ENCODE measurements at places on chromosomes 7 and 10.

- DNase-seq = no peak
Measured at GRCh38 chr10:110444004-110444337, 53.7 kb upstream of the DUSP5 start.

GRCh38 chr10:131058799-131059198 lies 252.7 kb downstream of the TCERG1L start:
- no peak for DNase-seq

- no peak for DNase-seq
Measured at GRCh38 chr10:71772832-71773220, 494 bp downstream of the VSIR start.

GRCh38 chr10:13973742-13974141 lies 357.0 kb downstream of the FRMD4A start:
- DNase-seq = no peak

- no peak for DNase-seq
Measured at GRCh38 chr10:11625019-11625735, 13.7 kb upstream of the USP6NL start.

DNA sequence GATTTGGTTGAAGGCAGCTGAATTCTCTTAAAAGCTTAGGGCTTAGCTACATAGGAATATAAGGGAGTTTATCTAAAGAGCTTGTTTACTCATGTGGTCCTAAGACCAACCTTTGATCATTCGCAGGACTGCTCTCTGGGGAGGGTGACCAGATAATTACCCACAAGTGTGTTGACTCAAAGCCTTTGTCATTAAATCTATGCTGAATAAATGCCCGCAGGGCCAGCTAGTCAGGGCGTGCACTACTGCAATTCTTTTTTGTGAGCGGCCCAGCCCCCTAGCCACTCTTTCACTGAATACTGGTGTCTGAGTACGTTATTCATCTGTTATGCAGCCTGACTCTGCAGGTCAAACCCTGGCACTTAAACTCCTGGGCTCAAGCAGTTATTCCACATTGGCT lies 69.6 kb downstream of the AKAP9 start:
- DNase-seq = no peak

GRCh38 chr7:124918662-124919061 lies 11.0 kb downstream of the POT1 start:
- DNase-seq = no peak

DNA sequence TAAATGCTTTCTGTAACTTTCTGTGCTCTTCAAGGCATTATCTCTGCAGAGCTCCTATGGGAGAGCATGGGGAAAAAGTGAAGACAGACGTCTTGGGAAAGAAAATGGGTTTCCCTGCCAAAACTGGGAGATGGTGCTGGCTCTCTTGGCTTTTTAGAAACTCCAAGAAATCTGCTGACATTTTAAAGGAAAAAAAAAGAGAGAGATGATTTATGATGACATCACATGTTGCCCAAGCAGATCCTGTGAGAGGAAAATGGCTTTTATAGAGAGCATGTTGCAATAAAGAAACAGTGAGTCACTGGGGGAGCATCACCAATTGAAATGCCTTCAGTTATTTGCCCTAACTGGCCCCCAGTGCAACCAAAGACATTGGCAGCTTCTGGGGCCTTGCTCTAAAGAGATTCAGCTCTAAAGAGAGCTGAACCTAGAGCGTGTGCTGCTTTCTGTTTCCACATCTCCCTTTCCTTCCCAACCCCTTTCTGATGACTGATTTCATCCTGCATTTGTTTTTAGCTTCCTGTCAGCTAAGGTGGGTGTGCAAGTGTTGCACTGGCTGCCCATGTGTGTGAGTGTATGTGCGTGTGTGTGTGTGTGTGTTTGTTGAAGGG lies 37.7 kb downstream of the LRMDA start:
- DNase-seq = no peak

- DNase-seq = no peak
Measured at GRCh38 chr7:86448856-86449255, 194.9 kb upstream of the GRM3 start.

- no peak for DNase-seq
Measured at GRCh38 chr10:50373821-50374501, 122.6 kb upstream of the ASAH2 start.

GRCh38 chr10:49663596-49663995 lies 15.9 kb upstream of the C10orf53 start:
- DNase-seq = no peak

GRCh38 chr10:94307046-94307615 lies 55.6 kb downstream of the NOC3L start:
- no peak for DNase-seq

GRCh38 chr7:121180436-121181063 lies 148.2 kb upstream of the WNT16 start:
- no peak for DNase-seq

- no peak for DNase-seq
Measured at GRCh38 chr10:61486251-61486650, 33.1 kb upstream of the TMEM26 start.

DNA sequence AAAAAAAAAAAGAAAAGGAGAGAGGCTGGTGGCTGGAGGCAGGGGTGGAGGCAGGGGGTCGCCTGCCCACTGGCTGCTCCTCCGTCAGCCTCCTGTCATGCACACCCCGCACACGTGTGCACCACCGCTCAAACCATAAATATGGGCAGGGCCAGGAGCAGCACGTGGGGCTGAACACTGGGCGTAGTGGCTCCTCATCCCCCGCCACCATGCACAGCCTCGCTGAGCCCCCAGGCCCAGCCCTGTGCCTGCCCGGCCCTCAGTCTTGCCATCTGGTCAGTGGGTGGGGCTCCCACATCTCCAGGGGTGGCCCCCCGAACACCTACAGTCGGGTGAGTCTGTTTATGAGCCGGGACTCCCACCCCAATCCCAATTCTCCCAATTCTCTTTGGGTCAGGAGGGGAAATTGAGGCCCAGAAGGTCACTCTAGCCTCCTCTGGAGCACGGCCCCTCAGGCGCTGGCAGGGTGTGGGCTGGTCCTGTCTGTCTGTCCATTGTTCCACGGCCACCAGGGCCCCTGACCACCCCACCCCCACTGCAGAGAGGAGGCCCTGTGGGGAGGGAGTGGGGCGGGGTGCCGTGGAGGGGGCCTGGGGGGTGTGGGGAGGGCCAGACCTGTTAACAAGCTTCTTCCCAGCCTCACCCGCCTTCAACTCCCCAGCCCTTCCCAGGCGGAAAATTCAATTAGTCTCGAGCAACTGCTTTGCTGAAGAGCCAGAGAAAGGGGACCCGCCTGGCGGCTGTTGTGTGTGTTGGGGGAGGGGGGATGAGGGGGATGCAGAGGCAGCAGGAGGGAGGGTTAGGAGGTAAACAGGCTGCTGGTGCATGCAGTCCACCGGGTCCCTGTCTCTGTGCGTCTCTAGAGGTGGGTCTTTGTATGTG lies 19.5 kb upstream of the GRIFIN start:
- DNase-seq = no peak

DNA sequence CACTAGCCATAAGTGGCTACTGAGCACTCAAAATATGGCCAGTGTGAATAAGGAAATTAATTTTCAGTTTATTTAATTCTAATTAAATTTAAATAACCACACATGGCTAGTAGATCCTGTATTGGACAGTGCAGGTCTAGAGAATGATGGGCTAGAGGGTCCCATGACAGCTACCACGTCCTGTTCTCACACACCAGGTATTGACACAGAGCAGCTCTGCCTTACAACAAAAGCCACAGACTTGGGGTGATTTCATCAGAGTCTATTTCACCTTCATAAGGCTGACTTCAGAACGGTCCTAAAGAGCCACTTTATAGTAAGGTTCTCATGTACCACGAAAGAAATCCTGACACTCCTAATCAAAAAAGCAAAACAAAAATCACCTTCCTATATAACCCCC lies 111.3 kb downstream of the UBE2H start:
- DNase-seq = no peak

- DNase-seq = no peak
Measured at GRCh38 chr10:98848361-98848760, 387.3 kb downstream of the HPSE2 start.

DNA sequence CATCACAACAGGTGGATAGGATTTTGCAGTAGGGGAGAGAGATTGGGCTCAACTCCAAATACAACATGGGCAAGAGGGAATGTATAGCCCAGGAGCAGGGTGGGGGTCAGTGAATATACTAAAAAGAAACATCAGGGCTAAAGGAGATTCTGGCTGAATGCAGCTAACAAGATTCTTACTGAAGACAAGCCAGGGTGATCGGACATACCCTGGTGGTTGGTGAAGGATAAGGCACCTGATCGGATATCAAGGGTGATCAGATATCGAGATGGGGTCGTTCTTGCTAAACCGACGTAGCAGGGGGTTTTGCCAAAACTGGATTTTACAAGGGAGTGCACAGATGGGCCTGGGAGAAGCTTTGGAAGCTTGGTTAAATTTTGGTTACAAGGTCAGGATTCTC lies 34.4 kb downstream of the WIPF3 start:
- no peak for DNase-seq

GRCh38 chr10:78805176-78805575 lies 263.6 kb upstream of the ZMIZ1 start:
- no peak for DNase-seq

DNA sequence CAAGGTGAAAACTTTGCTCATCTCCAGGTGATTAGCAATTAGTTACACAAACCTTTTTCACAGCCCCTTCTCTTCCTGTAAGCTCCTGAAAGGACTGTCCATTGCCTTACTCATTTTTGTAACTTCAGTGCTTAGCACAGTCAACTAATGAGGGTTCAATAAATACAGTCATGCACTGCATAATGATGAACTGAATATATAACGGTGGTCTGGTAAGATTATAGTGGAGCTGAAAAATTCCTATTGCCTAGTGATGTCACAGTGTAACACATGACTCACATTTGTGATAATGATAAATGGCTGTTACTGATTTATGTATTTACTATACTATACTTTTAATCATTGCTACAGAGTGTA lies 12.9 kb upstream of the FAM133B start:
- no peak for DNase-seq

DNA sequence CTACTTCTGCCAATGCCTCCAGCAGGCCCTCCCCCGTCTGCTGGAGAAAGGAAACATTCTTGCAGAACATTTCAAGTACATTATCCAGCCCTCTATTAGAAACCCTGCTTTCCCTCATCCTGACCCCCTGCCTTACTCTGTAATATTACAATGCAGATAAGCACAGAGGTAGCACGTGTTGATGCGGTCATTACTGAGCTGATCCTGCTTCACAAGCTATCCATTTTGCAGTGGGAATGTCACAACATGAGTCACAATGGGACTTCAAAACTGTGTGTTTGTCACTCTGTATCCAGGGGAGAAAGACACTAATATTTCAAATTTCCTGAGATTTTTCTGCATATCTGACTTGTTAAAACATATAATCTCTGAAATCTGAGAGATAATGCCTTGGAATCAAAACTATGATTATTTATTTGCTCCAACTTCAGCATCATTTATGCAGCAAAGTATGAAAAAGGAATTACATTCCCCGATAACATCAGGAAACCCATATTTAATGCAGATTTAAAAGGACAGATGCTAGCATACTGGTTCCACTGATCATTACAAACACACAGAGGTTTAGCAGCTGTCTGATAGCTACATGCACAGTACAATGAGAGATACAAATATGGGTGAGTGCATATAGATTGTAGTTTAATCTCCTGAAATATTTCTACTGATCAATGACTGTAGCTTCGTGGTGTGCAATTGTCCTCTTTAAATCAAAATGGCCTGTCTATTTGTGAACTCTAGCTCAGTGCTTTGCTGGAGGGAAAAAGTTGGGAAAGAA lies 239.7 kb downstream of the SORCS3 start:
- DNase-seq = no peak

GRCh38 chr7:98378210-98378819 lies 22.6 kb downstream of the BAIAP2L1 start:
- no peak for DNase-seq

DNA sequence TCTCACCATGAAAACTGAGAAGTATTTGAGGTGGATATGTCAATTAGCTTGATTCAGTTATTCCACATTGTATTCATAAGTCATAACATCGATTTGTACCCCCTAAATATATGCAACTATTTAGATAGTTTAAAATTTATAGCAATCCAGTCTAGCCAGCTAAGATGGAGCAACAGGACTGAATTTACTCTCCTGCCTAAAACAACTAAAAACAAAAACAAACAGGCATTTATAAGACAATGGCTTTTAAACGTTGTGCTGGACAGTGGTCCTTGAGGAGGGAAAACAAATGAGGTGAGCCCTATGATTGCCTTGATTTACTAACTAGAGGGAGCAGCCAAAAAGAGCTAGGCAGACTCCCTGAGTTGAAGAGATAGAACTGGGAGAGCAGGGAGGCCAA lies 814 bp upstream of the GPAM start:
- DNase-seq = no peak

DNA sequence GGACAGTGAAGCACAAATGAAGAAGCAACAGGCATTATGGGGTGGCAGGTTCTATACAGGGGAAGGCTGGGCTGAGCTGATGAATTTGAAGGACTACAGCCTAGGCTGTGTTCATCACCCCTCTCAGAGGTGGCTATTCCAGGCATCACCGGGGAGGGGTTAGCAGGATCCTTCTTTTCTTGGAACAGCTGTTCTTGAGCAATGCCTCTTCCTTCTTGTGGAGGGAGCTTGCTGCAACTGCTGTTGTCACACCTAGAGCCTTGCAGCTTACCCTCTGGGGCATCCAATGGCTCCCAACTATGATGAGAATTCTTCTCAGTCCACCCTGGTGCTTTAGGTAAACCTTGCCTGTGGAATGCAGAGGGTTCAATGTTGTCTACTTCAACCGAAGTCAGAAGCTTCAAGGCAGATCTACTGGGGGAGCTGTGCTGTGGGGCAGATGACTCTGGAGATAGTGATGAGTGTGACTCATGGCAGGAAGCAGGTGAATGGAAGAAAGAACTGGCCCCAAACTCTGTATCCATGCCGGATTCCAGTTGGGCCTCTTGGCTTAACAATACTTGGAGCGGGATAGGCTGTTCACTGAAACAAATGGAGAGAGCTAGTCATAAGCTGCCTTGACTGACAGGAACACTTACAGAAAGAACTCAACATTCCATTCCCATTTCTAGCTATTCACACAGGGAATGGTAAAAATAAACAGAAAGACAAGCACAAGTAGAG lies 21.5 kb upstream of the PPP3CB start:
- DNase-seq = no peak

- DNase-seq = no peak
Measured at GRCh38 chr10:22518167-22518724, 172.9 kb downstream of the SPAG6 start.

GRCh38 chr7:25861164-25861496 lies 290.9 kb upstream of the NFE2L3 start:
- no peak for DNase-seq

GRCh38 chr7:23981314-23981713 lies 271.3 kb downstream of the STK31 start:
- no peak for DNase-seq

GRCh38 chr10:121337427-121337826 lies 260.8 kb downstream of the FGFR2 start:
- DNase-seq = no peak

DNA sequence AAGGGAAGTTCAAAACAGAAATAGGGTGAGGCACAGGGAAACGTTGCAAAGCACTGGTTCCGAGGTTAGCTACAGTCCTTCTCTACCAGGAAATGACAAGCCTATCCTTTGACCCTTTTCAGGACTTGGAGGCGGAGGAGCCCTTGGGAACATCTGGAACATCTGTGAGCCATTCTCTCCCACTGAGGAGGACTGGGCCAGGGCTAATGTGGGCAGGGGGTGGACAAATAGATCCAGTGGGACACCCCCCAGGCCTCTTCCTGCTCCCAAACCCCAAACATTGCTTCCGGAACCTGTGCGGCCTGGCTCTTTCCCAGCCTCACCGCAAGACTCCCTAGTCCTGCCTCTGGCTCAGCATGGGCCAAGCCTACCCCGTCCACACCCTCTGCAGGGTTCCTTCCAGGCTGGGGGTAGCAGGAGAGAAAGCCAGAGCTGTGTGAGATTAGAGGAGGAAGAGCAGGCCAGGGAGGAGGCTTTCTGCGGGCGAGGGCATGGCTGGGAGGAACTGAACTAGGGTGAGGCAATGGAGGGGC lies 36.5 kb downstream of the GHRHR start:
- DNase-seq = no peak

Measured in activated naive CD4-positive, alpha-beta T cell (primary cell).